DND-41 (cell line): ENCODE measurements at places on chromosomes 2 and 18.

DNA sequence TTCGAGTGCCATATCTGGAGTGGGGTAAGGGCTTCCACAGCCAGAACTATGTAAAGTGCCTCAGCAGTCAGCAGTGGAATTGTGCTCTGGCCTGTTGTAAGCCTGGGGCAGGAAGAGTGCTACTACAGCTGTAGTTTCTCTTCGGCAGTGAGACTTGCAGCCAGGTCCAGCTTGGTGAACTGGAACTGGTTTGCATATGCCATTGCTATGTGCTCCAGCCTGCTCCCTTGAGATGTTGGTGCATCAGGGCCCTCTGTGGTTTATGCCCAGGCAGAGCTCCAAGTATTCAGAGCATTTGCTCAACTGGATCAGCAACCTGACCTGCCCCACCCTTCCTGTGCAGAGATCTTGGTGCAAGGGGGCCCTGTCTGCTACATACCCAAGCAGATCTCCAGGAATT is 47.8 kb downstream of the ZNF804A start:
- no peak for DNase-seq

- DNase-seq: no peak
Measured at GRCh38 chr2:99857372-99857771, 285.0 kb downstream of the AFF3 start.

DNA sequence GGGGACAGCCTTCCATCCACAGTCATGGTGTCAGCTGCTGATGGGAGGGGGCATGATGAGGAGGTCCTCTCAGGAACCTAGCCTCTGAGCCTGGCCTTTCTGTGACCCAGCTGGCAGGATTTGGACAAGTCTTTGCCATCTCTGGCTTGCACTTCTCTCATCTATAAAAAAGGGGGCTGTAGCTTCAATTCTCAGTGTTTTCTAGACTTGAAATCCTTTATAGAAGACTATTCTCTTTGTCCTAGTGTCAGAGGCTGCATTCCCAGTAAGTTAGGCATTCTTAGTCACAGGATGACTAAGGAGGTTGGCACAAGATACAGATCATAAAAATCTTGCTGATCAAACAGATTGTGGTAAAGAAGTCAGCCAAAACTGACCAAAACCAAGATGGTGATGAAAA is 958.5 kb downstream of the CNTNAP5 start:
- no peak for DNase-seq

DNA sequence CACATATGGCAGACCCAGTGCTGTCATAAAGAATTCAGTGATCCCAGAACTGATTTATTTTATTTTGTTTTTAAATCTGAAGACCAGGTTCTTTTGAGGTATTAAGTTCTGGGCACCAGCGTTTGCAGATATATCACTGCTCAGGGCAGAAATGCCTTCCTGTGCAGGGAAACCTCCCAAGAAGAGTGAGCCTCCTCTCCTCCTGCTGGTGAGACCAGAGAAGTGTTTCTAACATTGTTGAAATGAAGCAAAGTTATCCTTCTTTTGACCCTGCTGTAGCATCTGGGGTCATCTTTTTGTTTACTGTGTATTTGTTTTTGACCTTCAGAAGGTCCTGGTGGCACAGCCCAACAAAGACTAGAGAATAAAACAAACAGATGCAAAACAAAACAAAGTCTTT is 94.0 kb downstream of the AQP4 start:
- DNase-seq: peak; percentile 45

DNA sequence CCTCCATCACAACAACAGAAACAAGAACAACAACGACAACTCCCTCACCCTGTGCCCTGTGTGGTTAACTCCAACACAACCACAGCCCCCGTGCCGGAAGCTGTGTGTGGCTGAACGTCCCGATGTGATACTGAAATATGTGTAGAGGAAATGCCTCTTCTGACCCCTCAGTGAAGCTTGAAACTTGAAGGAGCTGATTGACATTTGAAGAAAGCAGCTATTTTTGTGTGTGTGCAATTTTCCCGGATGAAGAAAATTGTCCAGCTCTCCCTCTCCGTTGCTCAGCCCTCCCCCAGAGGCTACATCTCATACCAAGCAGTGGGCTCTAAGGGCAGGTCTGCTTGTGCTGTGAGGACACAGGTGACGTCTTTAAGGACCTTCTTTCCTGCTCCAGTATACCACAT is 173.8 kb downstream of the ICOS start:
- peak; percentile 83 for DNase-seq

- DNase-seq: no peak
Measured at GRCh38 chr2:165277860-165278656, 38.8 kb downstream of the SCN2A start.

GRCh38 chr2:149808556-149808955 is 221.0 kb upstream of the MMADHC start:
- DNase-seq: no peak

DNA sequence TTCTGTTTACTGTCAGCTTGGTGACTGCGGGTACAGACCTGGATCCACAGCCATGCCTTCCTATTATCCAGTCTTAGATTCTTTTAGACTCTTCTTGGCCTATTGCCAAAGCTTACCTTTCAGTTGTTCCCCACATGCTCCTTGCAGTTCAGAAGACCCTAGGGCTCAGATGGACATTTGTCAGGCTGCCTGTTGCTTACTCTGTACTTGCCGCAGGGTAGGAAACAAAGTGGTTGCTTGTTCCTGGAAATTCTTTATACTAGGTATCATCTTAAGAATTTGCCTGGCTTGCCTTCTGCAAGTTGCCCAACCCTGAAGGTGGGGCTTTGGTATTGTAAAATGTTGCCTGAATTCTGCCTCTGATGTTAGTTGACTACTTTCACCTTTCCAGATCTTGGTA is 24.4 kb downstream of the CD28 start:
- no peak for DNase-seq

DNA sequence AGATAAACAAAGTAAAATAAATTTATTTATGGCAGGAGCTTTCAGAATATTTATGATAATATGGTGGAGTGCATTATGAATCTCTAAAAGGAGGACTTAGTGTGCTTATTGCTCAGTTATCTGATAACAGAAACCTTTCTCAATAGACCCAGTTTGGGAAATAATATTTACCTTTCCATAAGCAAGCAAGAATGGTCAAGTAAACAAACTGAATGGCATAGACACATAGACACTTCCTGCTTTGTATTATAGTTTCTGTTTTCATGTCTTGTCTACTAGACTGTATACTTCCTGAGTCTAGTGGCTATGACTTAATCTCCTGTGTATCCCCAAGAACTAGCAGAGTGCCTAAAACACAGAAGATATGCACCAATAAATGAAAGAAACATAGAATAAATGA is 87.8 kb downstream of the UPP2 start:
- no peak for DNase-seq

GRCh38 chr2:27527182-27527581 is 30.5 kb downstream of the GCKR start:
- no peak for DNase-seq

- DNase-seq: no peak
Measured at GRCh38 chr2:98793275-98793674, 62.3 kb upstream of the MGAT4A start.

DNA sequence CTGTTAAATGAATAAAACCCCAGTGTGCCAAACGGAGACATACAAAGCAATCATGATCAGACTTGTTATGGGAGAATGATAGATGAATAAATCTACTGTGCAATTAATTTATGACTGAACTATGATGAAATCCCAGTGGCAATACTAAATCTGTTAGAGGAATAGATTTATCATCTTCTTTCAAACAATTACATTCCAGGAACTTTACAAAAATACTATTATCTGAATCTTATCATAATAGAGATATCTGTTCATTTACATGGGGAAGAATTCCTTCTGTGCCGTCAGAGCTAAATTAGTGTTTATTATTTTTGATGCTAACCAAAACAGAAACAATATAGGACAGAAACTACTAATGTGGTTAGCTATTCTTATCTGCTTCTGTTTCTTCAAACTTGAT is 208.5 kb downstream of the CAMKMT start:
- DNase-seq: no peak

GRCh38 chr2:191150600-191151330 is at the start of gene STAT4:
TSS of gene STAT4 (minus strand) at chr2:191150994. CDS start at chr2:191148203, 2,791 bp downstream.
- DNase-seq: peak; percentile 76

DNA sequence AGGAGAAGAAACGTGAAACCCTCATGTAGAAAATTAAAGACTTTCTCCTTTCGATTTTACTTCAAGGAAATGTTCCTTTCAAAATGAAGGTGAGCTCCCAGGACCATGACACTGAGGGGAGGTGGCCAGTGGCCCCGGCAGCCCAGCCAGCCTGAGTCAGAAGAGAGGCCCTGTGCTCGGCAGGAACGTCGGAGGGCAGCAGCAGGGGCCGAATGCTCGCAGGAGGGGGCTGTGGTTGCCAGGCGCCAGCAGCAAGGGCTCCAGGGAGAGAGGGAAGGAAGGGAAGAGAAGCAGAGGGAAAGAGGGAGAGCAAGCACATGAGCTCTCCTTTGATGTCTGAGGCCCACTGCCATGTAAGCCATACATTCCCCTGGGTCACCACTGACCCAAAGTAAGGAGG is 73.3 kb upstream of the ACKR3 start:
- no peak for DNase-seq

GRCh38 chr2:157893611-157894010 is 17.5 kb upstream of the ACVR1 start:
- DNase-seq: no peak

DNA sequence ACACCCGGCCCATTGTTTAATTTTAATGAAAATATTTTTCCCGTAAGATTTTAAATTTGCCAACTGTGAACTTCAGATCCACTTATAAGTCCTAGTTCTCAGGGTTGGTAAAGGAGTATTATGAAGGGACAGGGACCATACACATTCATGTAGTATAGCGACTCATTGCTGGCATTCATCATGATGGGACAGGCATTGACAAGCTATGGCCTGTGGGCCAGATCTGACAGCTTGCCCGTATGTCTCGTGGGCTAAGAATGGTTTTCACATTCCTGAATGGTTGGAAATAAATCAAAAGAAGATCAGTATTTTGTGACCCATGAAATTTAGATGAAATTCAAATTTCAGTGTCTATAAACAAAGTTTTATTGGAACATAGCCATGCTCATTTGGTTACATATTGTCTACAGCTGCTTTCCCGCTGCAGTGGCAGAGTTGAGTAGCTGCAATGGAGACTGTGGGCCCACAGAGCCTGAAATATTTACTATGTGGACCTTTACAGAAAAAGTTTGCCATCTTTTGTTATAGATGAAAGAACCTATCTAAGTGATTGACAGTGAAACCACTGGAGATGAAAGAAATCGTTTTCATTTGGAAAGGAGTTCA is 4.1 kb downstream of the RAPGEF4 start:
- no peak for DNase-seq

GRCh38 chr18:37299471-37300304 is 265.9 kb downstream of the CELF4 start:
- DNase-seq: no peak

DNA sequence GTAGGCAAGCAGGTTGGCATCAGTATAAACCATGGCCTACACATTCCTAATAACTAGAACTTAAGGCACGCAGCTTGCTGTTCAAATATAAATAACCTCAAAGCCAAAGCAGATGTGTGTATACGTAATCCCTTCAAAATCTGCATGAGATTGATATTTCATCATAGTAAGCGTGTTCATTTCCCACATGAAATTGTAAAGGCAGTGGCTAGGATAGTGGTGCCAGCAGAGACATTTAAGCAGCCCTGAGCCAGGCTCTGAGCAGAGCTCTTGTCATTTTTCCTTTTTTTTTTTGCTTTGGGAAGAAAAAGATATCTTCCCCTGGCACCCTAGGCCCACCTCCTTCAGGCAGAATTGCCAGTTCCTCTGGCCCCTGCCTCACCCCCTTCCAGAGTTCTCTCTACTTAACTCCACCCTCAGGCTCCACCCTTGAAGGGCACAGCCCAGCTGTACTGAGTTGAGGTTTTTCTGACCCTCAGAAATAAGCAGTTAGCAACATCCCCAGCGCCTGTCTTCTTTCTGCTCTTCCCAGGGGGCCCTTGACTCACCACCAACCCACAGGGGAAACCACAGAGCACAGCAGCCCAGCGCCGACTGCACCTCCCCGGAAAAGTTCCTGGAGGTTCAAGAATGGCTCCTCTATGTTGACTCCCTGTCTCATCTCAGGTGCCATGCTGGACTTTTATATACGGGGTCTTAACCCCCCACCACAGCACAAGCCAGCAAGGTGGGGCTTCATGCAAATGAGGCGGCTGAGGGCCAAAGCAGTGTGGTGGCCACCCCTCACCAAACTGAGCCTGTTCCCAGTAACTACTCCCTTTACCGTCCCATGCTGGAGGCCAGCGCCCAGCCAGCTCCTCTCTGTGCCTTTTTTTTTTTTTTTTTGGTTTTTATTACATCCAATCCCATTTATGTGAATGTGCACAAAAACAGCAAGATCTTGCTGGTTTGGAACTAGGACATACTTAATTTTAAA is 84.7 kb downstream of the EHD3 start:
- DNase-seq: peak; percentile 90

GRCh38 chr2:170533156-170533555 is 182.0 kb upstream of the SP5 start:
- DNase-seq: no peak

GRCh38 chr2:97774425-97774824 is 61.0 kb downstream of the ZAP70 start:
- DNase-seq: no peak

GRCh38 chr2:162749456-162749855 is 89.1 kb downstream of the KCNH7 start:
- no peak for DNase-seq
